Amygdala (tissue), 56 donors: ENCODE measurements at places on chromosomes 13 and 19.
A peak's percentile ranks its signal among the peaks of the same experiment; 100 is the strongest.

- DNase-seq: no peak
These were observed 39.3 kb downstream of the CEACAM1 start for GRCh38 chr19:42488783-42489521.

GRCh38 chr19:14432791-14433553 lies at the start of gene PKN1:
Gene PKN1 (plus strand): TSS chr19:14433306. CDS start chr19:14433522, 216 bp downstream.
- DNase-seq: peak; percentile 66

GRCh38 chr13:20435616-20436368 lies 89.9 kb downstream of the CRYL1 start:
- no peak for DNase-seq

DNA sequence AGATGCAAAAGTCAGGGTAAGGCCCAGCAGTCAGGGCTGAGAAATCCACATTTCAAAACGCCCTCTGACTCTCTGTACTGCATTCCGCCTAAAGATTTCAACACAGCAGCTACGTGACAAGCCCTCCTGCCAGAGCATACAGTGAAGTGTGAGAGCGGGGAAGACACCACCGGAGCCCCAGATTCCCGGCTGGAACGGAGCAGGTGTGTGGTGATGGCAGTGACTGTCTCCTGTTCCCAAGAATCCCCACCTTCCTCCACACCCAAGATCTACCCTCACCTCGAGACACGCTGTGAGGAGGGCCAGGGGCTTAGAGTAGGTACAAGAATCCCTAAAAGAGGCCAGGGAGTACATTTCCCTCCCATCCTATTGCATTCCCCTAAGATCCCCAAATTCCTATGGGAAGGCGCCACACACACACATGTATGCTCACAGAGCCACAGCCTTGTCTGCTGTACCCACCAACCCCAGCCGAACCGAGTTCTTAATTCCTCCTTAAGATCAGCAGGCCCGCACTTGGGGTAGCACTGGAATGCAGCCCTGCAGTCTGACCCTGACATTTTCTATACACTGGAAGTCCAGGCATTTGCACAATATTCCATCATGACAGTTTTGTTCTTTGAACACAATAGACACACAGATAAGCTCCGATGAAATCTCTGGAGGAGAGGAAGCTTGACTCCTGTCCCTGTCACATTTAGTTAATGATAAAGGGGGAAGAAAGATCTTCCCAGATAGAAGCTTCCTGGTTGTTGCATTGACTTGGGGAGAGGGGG lies 102.9 kb downstream of the FOXO1 start:
- DNase-seq: no peak

DNA sequence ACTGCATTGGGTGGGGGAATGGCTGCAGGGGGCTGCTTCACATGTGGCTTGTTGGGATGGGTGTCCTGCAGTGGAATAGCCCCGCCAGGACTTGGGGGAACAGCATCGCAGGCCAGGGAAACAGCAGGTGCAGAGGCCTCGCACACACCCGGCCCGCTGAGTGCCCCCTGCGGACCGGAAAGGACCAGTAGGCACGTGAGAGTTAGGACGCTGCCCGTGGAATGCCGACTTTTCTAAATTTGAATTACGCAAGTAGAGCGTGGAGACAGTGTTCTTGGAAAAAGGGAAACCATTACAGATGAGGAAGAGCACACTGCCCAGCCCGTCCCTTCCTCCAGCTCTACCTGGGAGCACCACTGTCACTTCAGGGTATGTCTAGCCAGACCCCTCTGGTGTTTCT lies 11.5 kb downstream of the DNM2 start:
- no peak for DNase-seq

DNA sequence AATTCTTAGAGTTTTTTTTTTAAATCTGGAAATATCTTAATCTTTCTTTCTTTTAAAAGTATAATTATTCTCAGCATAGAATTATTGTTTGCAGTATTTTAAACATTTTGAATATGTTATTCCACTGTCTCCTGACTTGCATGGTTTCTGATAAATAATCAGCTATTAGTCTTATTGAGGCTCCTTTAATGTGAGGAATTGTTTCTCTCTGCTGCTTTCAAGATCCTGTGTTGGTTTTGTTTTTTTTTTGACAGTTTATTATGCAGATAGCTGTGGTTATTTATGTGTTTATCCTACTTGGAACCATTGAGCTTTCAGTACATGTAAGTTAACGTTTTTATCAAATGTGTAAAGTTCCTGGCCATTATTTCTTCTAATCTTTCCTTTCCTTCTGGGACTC lies 477.9 kb upstream of the HTR2A start:
- DNase-seq: no peak

DNA sequence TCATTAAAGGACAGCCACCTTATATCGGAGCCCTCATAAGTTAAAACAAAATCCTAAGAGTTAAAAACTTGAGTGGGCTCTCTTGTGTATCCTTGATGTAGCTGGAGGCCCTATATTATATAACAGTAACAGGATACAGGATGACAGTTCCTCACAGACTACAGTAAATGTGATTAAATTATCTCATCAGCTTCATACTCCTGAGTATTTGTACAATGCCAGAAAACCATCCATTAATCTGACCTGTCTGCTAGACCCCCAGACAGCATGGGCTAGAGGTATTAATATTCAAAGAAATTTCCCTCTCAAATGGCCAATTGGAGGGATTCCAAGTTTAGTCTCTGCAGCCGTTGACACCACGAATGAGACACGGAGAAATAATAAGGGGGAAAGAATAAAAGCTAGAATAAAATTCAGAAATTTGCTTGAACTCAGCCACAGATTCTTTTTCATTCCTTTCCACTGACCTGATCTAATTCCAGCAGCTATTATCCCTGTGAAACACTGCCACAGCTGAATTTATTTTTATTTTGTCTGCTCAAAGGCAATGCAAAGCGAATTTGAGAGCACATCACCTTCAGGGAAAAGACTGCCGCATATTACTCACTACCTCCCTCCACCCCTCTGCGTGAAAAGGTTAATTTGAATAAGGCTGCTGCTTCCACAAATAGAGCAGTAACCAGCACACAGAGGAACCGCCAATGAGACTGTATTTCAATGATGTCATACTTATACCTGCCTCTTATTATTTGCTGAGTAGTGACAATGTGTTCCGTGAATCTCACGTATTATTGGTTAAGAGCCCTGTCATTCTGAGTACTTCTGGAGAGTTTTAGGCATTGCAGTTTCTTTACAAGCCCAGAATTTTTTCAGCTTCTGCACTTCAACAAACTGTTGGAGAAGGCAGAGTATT lies 155.9 kb upstream of the KLF12 start:
- peak; percentile 24 for DNase-seq

DNA sequence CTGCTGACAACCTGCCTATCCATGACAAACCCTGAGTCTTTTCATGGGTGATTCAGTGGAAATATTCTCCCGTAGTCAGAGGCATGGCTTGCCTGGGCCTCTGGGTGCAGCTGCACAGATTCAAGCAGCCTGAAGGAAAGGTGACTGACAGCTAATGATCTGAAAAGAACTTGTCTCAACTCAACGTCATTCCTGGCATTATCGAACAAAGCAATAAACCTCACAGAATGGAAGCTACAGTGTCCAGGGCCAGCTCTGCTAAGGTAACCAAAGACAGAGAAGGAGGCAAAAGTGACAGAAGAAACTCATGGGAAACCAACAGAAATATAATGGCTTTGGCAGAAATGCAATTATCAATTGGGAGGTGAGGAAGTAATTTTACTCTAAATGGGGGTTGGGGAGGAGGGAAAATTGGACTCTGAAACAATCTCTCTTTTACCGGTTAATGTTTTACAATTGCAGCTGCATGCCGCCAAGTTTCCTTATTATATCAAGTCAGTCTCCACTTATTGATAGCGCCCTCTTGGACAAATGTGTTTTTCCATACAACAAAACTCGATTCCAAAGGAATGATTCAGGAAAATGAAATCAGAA lies 12.9 kb downstream of the STARD13 start:
- no peak for DNase-seq

GRCh38 chr19:45464852-45465441 lies 2.8 kb upstream of the FOSB start:
- no peak for DNase-seq

DNA sequence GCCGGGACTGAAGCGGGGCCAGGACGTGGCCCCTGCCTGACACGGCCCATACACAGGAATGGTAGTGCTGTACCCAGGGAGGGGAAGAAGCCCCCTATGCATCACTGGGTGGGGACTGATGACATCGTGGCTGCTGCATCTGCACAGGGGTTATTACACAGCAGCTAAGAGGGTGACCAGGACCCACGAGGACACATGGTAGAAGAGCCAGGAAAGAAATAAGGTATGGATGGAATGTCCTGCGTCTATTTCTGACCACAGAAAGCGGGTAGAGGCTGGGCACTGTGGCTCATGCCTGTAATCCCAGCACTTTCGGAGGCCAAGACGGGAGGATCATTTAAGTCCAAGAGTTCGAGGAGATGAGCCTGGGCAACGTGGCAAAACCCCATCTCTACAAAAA lies 24.1 kb downstream of the DCAF15 start:
- no peak for DNase-seq

DNA sequence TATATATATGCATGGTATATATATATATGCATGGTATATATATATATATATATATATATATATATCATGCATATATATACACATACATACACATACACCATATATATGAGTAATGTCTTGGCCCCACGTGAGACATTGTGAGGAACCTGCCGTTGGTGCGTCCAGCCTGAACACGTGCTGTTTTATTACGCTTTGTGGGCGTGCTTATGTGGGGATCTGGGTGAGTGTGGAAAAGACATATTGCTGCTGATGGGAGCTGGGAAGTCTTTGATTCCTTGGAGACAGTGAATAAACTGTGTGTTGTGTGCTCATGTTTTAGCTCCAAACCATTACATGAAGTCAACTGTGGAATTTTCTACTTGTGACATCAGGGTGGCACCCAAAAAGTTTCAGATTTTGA lies 28.9 kb downstream of the KCTD15 start:
- DNase-seq: no peak

DNA sequence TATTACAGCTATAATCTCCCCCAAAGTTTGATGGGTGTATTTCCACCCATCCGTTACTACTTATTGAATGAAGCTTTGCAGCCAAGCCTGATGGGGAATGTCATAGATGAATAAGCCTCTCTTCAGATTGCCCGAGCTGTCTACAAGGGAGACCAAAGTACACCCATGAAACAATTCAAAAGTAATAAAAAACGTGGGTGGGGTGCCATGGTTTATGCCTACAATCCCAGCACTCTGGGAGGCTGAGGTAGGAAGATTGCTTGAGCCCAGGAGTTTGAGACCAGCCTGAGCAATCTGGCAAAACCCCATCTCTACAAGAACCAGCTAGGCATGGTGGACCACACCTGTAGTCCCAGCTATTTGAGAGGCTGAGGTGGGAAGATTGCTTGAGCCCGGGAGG lies 419.2 kb downstream of the FGF9 start:
- no peak for DNase-seq

DNA sequence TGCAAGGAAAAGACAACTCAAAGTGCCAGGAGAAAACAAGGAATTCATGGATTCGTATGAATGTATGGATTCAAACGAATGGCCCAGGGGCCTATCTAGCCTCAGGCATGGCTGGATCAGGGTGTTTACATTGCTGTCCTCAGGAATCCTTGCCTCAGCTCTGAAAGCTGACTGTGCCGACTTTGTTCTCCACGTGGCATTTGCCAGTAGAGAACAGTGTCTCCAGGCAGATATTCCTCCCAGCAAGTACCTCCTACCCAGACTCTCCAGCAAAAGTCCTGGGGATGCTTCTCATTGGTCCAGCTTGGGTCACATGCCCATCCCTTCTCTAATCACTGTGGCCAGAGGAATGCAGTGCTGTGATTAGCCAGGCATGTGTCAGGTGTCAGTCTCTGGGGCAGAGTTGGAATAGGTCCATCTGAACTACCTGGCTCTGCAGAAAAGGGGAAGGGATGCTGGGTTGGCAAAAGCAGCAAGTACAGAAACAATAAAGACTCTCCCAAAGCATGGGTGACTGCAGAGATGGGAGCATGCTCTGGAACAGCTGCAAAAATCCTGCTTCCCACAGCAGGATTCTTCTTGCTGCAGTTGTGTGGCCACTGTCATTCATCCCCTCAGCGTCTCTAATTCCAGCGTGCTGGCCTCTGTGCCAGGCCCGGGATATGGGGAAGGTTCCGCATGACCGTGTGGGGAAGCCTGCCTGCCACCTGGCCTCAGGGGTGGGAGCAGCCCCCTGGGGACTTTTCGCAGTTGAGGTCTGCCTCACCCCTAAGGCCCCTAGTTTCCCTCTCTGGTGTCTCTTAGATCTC lies 30.0 kb downstream of the CCNE1 start:
- DNase-seq: peak; percentile 47

- no peak for DNase-seq
These were observed 156.9 kb downstream of the ENOX1 start for GRCh38 chr13:43629691-43630480.

DNA sequence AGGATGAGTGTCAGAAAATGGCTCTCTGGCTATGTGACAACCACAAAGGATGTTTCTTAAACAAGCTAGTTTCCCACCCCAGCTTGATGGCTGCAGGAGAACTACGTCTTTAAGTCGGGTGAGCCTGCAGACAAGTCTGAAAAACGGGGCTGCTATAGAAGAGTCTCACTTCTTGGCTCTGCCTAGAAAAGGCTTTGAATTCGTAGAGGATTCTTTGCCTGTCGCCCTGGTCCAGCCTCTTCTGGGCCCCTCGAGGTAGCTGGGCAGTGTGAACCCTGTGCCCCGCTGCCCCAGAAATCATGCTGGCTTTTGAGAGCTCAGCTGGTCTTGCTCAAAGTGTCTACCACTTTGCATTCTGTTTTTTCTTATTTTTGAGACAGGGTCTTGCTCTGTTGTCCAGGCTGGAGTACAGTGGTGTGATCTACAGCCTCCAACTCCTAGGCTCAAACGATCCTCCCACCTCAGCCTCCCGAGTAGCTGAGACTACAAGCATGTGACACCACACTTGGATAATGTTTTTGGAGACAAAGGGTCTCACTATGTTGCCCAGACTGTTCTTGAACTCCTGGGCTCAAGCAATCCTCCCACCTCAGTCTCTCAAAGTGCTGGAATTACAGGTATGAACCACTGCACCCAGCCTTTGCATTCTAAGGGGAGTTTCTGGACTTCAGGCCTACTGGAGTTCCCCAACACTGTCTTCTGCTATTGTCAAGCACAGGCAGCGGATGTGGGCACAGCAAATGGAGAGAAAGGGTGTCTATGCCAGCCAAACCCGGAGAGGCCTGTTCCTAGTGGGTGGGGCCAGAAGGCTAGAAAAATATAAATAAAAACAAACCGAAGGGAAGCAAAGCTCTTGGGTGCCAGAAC lies 6.5 kb downstream of the CEBPA start:
- DNase-seq: no peak

GRCh38 chr19:54790711-54791110 lies 12.7 kb upstream of the KIR2DL4 start:
- DNase-seq: no peak

GRCh38 chr19:58439576-58440554 lies at the start of gene ZNF132:
Gene ZNF132 (minus strand): TSS chr19:58440153. CDS start chr19:58439821, 332 bp downstream.
- peak; percentile 97 for DNase-seq

GRCh38 chr13:90272356-90272755 lies 1075.1 kb upstream of the MIR17HG start:
- DNase-seq: no peak

DNA sequence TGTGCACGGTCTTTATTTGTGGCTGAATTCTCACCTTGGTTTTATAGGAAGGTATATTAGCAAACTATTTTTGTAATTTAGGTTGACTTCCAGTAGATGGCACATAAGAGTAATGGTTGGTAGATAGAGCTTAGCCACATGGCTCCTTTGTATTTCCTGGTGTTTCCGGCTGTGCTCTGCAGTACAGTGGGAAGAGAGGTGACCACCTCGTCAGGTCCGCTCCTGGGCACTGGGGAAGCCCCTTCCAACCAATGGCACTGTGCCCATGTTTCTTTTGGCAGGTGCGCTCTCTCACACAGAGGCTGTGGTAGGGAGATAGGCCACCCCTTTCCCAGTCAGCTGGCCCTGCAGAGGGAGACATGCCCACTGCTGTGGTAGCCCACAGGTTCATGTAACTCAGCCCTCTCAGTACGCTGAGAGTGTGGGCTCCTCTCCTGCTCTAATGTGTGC lies 74.3 kb upstream of the ATP12A start:
- DNase-seq: no peak
